ENCODE measurements at places on chromosomes 12 and 14.

DNA sequence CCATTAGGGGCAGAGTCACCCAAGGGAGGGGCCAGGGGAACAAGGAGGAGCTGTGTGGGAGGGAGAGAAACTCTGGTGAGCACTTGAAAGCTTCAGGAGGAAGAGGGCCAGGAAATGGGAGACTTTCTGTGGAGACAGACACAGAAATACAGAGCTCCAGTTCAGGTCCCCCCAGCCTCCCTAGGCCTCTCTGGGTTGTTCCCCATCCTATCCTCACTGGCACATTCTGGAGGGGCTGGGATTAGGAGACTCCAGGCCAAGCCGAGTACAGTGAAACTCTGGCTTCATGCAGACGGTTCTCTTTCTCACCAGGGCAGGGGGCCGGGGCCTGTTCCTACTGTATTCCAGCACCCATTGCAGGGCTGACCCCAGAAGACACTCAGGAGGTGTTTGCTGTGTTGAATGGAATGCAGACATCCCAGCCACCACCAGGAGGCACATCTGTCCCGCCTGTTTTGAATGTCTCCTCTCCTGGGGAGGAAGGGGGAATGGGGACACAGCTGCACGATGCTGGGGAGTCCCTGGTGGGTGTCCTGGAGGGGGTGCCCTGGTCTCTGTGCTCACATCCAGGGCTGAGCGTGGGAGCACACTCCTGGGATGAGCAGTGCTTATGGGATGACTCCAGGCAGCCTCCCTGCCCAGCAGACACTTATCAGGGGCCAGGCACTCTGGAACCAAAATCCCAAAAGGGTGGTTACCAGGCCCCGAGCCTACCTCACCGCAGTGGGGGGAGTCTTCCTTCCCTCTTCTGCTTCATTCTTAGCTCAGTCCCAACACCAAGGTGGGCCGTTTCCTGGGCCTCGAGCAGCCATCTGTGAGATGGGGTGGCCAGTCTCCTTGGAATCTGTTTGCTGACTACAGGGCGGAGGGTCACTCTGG is 5.5 kb upstream of the KRT84 start:
- no peak for DNase-seq

- DNase-seq = no peak
Observed at GRCh38 chr14:64614805-64615391, 65.1 kb downstream of the PPP1R36 start.

DNA sequence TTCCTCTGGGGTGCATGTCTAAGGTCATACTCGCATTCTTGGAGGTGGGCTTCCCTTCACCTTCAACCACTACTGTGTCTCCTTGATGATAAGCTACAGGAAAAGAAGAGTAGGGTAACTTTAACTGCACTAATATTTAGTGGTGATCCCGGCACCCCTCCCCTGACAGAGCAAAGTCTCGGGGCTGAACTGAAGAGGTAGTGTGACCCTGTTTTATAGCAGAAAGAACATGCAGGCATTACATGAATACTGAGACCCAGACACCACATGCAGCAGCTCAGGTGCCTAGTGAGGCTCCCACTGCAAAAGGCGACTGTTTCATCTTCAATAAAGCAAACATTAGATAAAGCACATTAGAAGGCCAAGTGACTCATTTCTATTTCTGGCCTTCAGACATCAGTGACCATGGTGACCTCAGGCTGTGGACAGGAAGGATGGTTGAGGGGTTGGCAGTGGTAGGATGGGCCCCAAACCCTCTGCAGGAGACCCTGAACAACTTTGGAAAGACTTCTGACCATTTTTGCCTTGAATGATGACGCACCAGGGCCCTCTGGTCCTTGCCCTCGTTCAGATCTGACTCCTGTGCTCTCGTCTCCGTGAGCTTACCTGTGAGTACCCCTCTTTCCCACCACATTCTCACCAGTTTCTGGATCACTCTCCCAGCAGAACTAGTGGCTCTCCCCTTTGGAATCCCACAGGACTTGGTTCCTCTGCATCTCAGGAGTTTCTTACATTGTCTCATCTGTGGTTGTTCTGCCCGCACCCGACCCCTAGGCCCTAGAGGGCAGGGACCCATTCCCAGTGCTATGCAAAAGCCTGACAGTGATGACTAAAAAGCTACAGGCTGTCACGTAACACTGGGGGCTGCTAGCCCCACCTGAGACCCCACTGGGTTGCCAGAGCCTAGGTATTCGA is 23.8 kb upstream of the JPH4 start:
- no peak for DNase-seq

DNA sequence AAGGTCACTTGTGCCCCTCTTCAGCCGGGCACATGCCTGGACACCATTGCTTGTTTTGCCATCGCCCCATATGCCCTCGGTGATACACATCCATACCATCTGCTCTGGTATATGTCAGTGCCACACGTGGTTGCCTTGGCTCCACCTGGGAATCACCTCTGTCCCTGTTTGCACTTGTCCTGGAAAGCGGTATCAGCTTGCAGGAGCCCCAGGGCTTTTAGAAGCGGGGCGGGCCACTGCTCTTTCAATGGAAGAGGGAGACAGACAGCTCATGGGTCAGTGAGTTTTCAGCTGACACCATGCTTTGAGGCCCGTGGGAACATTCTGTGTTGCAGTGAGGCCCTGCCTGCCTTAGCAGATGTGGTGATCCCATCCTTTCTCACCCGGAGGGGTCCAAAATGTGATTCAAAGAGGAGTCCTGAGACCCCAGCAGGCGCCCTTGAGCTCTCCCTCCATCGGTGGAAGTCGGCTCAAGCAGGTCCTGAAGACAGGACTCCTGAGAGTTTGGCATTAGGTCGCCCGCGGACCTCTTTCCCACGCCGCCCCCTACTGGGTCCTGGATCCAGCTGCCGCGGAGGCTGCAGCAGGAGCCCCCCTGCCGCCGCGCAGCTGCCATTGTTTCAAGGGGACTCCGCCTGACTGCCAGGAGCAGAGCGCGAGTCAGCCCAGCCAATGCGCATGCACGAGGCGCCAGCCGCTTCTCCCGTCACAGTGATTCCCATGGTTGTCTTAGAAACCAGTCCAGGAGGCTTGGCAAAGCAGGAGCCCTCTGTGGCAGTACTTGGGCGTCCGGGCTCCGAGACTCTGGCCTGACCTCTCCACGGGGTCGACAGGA is 773.2 kb upstream of the ALG10B start:
- DNase-seq = no peak

- no peak for DNase-seq
Observed at GRCh38 chr12:119838826-119839600, 38.1 kb downstream of the CIT start.

DNA sequence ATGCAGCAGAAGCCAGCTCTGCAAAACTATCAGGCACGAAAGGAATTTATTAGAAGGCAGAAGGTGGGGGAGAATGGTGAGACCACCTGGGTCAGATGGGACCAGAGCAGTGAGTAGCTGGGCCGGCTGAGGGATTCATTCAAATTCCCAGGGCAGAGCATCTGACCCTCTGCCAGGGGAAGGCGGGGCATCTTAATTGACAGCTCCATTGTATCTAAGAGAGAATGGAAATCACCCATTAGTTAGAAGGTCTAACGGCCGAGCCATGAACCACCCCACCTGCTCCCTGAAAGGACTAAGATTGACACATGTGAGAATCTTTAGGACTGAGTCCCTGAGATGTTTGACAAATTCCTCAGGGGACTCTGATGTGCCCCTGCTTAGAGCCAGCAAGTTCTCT is 83.7 kb downstream of the PHETA1 start:
- DNase-seq = no peak

GRCh38 chr12:75553398-75553797 is 42.0 kb upstream of the KRR1 start:
- DNase-seq = no peak

DNA sequence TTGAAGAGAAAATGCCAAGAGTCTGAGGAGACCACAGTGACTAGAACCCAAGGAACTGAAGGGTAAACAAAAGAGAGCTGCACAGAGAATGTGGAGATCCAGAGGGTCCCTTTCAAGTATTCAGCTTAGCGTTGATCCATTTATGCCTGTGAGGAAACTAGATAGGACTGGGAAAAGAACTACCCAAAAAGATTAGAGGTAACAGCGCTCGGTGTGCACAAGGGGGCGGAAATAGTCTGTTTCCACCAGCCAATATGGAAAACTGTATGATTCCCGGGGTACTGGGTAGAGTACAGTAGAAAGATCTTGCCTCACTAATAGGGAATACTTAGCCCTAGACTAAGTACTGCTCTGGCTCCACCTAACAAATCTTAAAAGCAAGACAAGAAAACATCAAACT is 135.5 kb downstream of the DPF3 start:
- no peak for DNase-seq

DNA sequence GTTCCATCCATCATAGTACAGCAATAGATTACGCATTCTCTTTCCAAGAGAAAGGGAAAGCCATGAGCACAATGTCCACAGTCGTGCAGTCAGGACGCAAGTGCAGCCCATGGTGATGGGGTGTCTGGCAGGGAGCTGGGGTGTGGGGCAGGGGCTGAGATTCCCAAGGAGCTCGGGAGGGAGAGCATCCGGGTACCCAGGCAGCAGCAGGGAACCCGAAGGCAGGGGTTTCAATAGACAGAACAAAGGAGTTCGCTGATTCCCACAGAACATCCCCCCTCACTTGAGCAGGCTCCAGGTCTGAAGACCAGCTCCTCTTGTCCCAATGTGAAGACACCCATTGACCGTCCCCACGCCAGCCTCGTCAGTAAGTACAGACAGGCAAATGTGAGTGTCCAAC is 13.5 kb downstream of the ANHX start:
- DNase-seq = no peak

DNA sequence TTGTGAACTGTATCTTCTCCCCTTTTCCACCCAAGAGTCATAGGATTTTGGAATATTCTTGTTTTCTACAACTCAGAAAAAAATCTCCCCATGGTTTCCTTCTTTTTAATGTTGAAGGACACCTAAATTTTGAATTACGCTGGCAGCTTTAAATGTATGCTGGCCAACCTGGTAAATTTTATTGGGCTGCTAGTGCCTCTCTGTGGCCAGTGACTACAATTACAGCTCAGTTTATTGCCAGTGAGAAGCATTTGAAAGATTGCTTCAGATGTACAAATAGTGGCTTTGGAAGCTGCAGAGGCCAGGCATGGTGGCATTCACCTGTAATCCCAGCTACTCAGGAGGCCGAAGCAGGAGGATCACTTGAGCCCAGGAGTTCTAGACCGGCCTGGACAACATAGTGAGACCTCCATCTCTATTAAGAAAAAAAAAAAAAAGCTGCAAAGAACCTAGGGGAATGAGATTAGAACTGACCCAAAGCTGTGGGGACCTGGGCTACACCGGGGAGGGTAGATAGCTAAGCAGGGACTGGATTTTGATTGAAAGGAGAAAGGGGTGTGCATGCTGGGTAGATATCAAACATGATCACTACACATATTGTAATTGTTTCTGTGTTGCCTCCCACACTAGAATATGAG is 7.6 kb upstream of the RAB21 start:
- DNase-seq = peak; percentile 10

GRCh38 chr12:104758771-104759170 is 199.3 kb downstream of the SLC41A2 start:
- DNase-seq = no peak

DNA sequence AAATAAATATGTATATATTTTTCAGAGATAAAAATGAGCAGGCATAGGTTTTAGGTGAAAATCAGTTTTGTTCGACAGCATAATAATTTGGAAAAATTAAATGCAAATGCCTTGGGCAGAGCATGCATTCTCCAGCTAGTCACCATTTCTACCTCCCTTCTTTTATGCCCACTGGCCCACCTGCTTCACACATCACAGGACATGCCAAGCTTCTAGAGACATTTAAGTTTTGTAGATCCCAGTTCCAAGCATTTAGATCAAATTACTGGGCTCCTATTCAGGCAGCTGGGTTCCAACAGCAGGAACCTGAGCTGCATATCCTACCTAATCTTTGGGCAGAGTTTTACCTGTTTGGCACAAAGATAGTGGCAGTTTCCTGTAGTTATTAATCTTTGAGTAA is 67.6 kb upstream of the SLC38A4 start:
- no peak for DNase-seq

- DNase-seq = no peak
Observed at GRCh38 chr12:18684430-18684829, 53.4 kb downstream of the PLCZ1 start.

DNA sequence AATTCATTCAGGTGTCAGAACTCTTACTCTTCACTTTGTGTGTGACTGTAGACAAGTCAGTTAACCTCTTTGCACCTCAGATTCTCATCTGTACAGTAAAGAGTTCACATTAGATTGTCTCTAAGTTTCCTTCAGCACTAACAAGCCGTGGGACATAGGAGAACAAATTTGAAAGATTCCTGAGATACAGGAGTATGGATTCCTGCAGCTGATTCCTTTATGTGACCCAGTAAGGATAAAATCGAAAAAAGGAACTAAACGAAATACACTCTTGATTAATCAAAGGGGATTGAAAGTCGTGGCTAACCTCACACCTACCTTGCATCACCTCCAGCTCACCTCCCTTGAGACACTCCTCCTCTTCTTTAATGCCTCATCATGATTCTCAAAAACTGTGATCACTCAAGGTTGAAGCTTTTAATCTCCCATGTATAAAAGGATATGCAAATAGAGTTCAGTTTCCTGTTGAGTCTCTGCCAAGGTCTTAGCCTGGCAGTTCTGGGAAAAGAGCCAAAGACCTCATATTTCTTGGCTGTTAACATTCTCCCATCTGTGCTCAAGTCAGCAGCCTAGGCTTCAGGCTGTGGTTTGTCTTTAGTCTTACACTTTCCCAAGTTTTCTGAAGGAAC is 156.6 kb downstream of the DAD1 start:
- no peak for DNase-seq

GRCh38 chr14:92577321-92577742 is 63.8 kb downstream of the RIN3 start:
- DNase-seq = no peak

DNA sequence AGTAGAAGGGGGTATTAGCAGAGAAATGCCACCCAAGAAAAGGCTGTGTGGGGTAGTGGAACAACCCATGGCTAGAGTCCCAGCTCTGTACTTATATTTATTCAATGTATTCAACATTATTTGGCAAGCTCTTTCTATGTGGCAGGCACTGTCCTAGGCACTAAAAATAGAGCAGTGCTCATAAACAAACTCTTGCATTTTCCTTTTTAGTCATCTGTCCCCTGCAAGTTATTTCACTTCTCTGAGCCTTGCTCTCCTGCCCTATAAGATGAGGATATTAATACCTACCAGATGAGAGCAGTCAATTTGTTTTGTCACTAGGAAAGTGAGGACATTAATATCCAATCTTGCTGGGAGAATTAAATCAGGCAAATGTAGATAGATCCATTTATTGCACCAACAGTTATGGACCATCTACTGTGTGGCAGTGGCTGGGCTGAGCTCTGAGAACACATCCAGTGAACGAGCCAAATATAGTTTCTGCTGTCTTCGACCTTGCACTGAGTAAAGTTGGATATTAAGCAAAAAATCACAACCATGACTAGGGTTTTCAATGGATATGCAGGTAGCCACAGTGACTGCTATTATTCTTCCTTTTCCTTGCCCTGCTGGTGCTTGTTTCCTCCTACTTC is 314.3 kb upstream of the TBX3 start:
- DNase-seq = no peak

DNA sequence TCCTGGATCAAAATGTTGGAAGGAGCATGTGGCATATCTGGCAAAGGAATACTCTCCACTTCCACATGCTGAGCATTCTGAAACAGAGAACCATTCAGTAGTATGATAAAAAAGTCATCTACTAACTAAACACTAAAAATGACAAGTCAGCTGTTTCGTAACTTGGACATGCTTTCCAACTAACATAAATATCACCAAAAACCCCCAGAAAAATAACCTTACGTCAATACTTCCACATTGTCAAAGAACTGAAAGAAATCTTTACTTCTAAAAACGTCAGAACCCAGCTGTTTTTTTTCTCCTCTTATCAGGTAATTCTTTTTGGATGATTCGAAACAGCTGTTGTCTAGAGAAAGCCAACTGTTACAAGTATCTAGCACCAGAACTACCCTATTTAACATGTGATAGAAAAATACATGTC is 8.2 kb downstream of the WBP11 start:
- DNase-seq = no peak

- no peak for DNase-seq
Observed at GRCh38 chr14:60220084-60220483, 28.9 kb upstream of the PPM1A start.
